ENCODE measurements at places on chromosomes 6 and 20. TPM values are rescaled to one million over a fixed set of nuclear protein-coding genes. Genes with fewer than 3 reads are reported as not detected.

- peaks cover 4% of the 10 kb centered on the region for H3K36me3 ChIP-seq
- DNase-seq, result no peak
- no peaks in the 10 kb centered on the region for H3K27me3 ChIP-seq
Measured at GRCh38 chr6:31799781-31800180, 4.2 kb upstream of the VARS1 start.

GRCh38 chr20:64027981-64028685 is 7.8 kb upstream of the C20orf204 start:
- H3K27ac ChIP-seq, result no peak overlapping the region
- H3K4me1 ChIP-seq, result no peaks in the 10 kb centered on the region
- H3K4me3 ChIP-seq, result no peak overlapping the region
- no peaks in the 10 kb centered on the region for H3K27me3 ChIP-seq
- no peak for DNase-seq
- H3K36me3 ChIP-seq, result peaks cover 66% of the 10 kb centered on the region

- no peaks in the 10 kb centered on the region for H3K27me3 ChIP-seq
- no peaks in the 10 kb centered on the region for H3K36me3 ChIP-seq
- H3K27ac ChIP-seq, result no peak overlapping the region
- H3K4me3 ChIP-seq, result no peak overlapping the region
- H3K4me1 ChIP-seq, result no peaks in the 10 kb centered on the region
- no peak for DNase-seq
Measured at GRCh38 chr6:120129228-120129627, 779.7 kb upstream of the MAN1A1 start.

- no peaks in the 10 kb centered on the region for H3K36me3 ChIP-seq
- no peaks in the 10 kb centered on the region for H3K27me3 ChIP-seq
- no peak overlapping the region for H3K4me3 ChIP-seq
Measured at GRCh38 chr20:25539742-25540672, 45.3 kb downstream of the NINL start.

Gene TRIM39
- 21.9 TPM for total RNA-seq

DNA sequence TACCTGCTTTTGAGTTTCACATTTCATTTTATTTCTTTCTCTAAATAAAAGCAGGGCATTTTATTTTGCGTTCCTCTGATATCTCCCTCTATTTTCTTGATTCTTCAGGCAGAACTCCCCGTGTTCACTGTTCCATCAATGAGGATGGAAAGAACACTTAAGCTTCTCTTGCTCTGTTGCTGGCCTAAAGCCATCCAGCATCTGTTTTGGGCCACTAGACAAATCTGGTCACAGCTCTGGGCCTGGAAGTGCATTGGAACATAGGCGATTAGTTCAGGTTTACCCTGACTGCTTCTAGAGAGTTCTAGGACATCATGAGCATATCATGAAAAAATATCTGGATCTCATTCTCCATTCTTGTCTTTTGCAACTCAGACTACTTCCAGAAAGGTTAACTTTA is 611.2 kb downstream of the UTRN start:
- no peak overlapping the region for H3K27ac ChIP-seq
- no peaks in the 10 kb centered on the region for H3K4me1 ChIP-seq
- H3K4me3 ChIP-seq, result no peak overlapping the region
- DNase-seq, result no peak
- no peaks in the 10 kb centered on the region for H3K27me3 ChIP-seq
- no peaks in the 10 kb centered on the region for H3K36me3 ChIP-seq

GRCh38 chr20:44031781-44032582 is 117.3 kb downstream of the TOX2 start:
- H3K27ac ChIP-seq, result no peak overlapping the region
- H3K4me3 ChIP-seq, result no peak overlapping the region
- H3K4me1 ChIP-seq, result peaks cover 27% of the 10 kb centered on the region
- no peak for DNase-seq
- no peaks in the 10 kb centered on the region for H3K36me3 ChIP-seq
- H3K27me3 ChIP-seq, result no peaks in the 10 kb centered on the region

GRCh38 chr6:157075549-157076450 is 247.5 kb downstream of the TMEM242 start:
- H3K27me3 ChIP-seq, result no peaks in the 10 kb centered on the region
- H3K36me3 ChIP-seq, result no peaks in the 10 kb centered on the region
- peaks cover 7% of the 10 kb centered on the region for H3K4me1 ChIP-seq
- H3K27ac ChIP-seq, result no peak overlapping the region
- no peak for DNase-seq

GRCh38 chr20:17916433-17916891 is 52.1 kb downstream of the SNX5 start:
- H3K27me3 ChIP-seq, result no peaks in the 10 kb centered on the region
- H3K27ac ChIP-seq, result no peak overlapping the region
- H3K36me3 ChIP-seq, result no peaks in the 10 kb centered on the region
- H3K4me1 ChIP-seq, result no peaks in the 10 kb centered on the region

DNA sequence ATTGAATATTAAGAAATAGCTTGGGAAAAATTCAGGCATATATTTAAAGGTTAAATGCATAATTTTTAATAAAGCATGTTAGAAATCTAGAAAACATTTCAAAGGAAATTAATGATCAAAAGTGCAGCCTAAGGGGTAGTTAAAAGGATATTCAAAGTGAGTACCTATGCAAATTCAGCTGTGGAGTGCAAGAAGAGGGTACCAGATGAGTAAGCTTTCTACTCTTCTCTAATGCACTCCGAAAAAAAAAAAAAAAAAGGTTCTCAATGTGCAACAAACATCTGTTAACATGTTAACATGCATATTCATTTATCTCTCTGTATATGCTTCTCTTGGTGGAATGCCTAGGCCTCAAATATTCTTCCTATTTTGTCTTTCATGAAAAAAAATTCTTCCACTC is 32.0 kb upstream of the KATNA1 start:
- H3K36me3 ChIP-seq, result peaks cover 37% of the 10 kb centered on the region
- no peaks in the 10 kb centered on the region for H3K4me1 ChIP-seq
- H3K4me3 ChIP-seq, result no peak overlapping the region
- H3K27ac ChIP-seq, result no peak overlapping the region
- no peaks in the 10 kb centered on the region for H3K27me3 ChIP-seq

Gene RIMS4
- not detected for total RNA-seq

- peaks cover 10% of the 10 kb centered on the region for H3K4me1 ChIP-seq
- H3K27me3 ChIP-seq, result no peaks in the 10 kb centered on the region
- no peak overlapping the region for H3K27ac ChIP-seq
- no peak for DNase-seq
- no peak overlapping the region for H3K4me3 ChIP-seq
Measured at GRCh38 chr6:2108700-2109306, 136.6 kb downstream of the GMDS start.

GRCh38 chr6:122790423-122791309 is 1.6 kb downstream of the SMPDL3A start:
- no peaks in the 10 kb centered on the region for H3K4me1 ChIP-seq
- peaks cover 10% of the 10 kb centered on the region for H3K27me3 ChIP-seq
- no peak overlapping the region for H3K4me3 ChIP-seq
- DNase-seq, result no peak

- no peaks in the 10 kb centered on the region for H3K4me1 ChIP-seq
- H3K27me3 ChIP-seq, result peaks cover 24% of the 10 kb centered on the region
- no peak for DNase-seq
- no peaks in the 10 kb centered on the region for H3K36me3 ChIP-seq
- H3K27ac ChIP-seq, result no peak overlapping the region
Measured at GRCh38 chr20:18056174-18057100, 1.3 kb downstream of the OVOL2 start.

DNA sequence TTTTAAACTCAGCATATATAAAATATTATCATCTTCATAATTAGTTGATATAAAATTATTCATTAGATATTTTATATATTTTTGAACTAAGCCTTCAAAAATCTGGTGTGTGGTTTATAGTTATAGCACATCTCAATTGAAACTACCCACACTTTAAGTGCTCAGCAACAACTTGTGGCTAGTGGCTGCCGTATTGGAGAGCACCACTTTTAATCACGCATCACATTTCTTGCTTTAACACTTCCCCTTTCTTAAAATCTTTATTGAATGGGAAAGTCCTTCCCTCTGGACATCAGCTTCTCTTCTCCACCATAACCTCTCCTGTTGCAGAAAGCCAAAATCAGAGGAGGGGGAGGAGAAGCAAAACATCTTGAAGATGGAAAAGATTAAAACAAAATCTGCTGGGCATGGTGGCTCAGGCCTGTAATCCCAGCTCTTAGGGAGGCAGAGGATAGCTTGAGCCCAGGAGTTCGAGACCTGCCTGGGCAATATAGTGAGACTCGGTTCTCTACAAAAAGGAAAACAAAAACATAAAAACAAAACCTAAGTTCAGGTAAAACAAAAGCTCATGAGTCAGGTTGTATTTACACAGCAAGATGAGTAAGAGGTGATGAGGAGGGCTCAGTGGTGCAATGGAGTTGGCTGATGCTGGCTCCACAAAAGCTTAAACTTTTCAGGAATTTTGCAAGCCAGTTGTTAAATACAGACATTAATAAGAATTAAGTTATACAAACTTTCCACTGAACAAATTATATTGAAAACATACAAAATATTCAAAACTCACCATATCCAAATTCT is 237.0 kb upstream of the SUPT3H start:
- H3K27ac ChIP-seq, result no peak overlapping the region
- DNase-seq, result no peak
- H3K36me3 ChIP-seq, result no peaks in the 10 kb centered on the region
- no peaks in the 10 kb centered on the region for H3K27me3 ChIP-seq
- H3K4me1 ChIP-seq, result peaks cover 2% of the 10 kb centered on the region

Gene DUSP22
- total RNA-seq, result 25.3 TPM

GRCh38 chr20:2137552-2138201 is 36.0 kb downstream of the STK35 start:
- H3K27me3 ChIP-seq, result no peaks in the 10 kb centered on the region
- no peaks in the 10 kb centered on the region for H3K36me3 ChIP-seq
- H3K4me3 ChIP-seq, result no peak overlapping the region
- DNase-seq, result no peak

DNA sequence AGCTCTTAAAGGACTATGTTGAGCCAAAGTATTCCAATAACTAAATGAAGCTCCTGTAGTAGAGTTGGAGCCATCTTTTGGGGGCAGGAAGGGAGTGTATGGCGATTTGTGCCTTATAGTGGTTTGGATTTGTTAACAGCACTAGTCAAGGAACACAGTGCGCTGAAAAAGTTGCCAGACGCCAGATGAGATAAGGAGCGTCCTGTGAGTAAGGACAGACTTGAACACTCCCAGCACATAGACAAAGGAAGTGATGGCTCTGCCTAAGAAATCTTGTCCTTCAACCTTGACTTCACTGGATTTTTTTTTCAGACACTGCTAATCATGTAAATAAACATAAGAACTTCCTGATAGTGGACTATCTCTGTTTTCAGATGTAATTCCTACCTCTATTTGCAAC is 136.9 kb downstream of the TRMT11 start:
- H3K36me3 ChIP-seq, result no peaks in the 10 kb centered on the region
- H3K4me1 ChIP-seq, result no peaks in the 10 kb centered on the region
- H3K27me3 ChIP-seq, result no peaks in the 10 kb centered on the region

DNA sequence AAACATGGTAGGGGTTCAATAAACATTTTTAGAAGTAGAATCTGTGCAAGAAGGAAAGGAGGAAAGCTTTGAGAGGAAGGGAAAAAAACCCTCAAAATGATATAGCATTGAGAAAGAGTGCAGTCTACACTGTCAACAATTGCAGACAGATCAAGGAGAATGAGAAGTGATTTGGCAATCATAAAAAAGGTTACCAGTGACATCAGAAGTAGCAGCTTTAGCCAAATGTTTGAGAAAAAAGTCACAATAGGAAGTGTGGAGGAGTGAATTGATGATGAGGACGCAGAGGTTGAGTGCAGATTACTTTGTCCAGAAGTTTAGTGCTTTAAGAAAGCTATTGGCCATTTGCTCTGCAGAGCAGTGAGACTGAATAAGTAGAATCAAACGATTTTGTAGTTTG is 155.0 kb downstream of the GJA1 start:
- no peaks in the 10 kb centered on the region for H3K27me3 ChIP-seq
- no peak overlapping the region for H3K27ac ChIP-seq
- no peak overlapping the region for H3K4me3 ChIP-seq
- no peaks in the 10 kb centered on the region for H3K36me3 ChIP-seq

GRCh38 chr20:11849270-11849915 is 68.3 kb upstream of the BTBD3 start:
- no peaks in the 10 kb centered on the region for H3K36me3 ChIP-seq
- no peaks in the 10 kb centered on the region for H3K27me3 ChIP-seq
- no peaks in the 10 kb centered on the region for H3K4me1 ChIP-seq
- no peak overlapping the region for H3K4me3 ChIP-seq
- H3K27ac ChIP-seq, result no peak overlapping the region

DNA sequence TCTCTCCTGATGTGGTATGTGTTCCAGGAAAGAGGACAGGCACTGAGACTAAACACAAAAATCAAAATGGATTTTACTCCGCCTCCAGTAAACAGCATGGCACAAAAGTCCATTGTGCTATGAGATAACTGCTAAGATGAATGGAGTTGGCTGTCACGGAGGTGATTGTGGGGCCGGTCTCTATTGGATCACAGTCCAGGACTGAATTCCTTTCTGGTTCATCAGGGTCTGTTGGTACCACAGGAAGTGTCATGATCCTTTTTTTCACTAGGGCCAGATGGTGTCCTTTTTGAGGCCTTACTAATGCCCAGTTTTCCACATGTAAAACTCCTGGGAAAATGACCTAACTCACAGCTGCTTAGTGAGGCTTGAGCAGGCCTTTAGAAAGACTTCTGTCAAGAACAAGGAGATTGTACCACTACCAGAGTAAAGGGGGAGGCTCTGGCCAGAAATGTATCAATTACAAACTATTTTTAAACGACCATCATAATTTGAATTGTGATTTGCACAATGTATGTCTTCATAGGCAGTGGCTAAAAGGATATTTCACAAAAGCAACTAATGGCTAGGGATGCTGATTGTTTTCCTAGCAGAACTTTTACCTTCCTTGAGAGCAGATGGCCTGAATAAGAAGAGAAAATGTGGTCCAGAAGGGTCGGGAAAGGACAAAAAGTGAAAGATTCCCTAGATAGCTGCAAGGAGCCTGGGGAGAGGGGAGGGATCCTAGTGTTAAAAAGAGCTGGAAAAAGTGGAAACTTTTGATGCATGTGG is 192.2 kb upstream of the POU3F2 start:
- H3K4me1 ChIP-seq, result no peaks in the 10 kb centered on the region
- DNase-seq, result no peak
- no peaks in the 10 kb centered on the region for H3K27me3 ChIP-seq
- no peak overlapping the region for H3K27ac ChIP-seq
- H3K4me3 ChIP-seq, result no peak overlapping the region

GRCh38 chr6:84798257-84798656 is 33.9 kb upstream of the TBX18 start:
- DNase-seq, result no peak
- H3K27me3 ChIP-seq, result no peaks in the 10 kb centered on the region

- no peaks in the 10 kb centered on the region for H3K27me3 ChIP-seq
- H3K27ac ChIP-seq, result no peak overlapping the region
- DNase-seq, result no peak
- no peak overlapping the region for H3K4me3 ChIP-seq
- H3K4me1 ChIP-seq, result peaks cover 33% of the 10 kb centered on the region
- peaks cover 72% of the 10 kb centered on the region for H3K36me3 ChIP-seq
Measured at GRCh38 chr6:35318196-35319171, 20.9 kb downstream of the DEF6 start.

All from CD8-positive, alpha-beta memory T cell (primary cell).